NCI-H1694 (cell line): ENCODE measurements at places on chromosomes 6 and 20.

DNA sequence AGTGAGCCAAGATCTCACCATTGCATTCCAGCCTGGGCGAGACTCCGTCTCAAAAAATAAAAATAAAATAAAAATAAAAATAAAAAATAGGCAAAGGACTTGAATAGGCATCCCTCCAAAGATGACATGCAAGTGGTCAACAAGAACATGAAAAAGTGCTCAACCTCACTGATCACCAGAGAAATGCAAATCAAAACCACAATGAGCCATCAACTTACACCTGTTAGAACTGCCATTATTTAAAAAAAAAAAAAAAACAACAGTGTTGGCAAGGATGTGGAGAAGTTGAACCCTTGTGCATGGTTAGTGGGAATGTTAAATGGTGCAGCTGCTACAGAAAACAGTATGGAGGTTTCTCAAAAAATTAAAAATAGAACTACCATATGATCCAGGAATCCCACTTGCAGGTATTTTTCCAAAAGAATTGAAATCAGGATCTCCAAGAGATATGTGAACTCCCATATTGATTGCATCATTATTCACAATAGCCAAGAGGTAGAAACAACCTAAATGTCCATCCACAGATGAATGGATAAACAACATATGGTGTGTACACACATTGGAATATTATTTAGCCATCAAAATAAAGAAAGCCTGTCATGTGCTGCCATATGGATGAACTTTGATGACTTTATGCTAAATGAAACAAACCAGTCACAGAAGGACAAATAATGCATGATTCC is 2.8 kb downstream of the C20orf203 start:
- DNase-seq = no peak

DNA sequence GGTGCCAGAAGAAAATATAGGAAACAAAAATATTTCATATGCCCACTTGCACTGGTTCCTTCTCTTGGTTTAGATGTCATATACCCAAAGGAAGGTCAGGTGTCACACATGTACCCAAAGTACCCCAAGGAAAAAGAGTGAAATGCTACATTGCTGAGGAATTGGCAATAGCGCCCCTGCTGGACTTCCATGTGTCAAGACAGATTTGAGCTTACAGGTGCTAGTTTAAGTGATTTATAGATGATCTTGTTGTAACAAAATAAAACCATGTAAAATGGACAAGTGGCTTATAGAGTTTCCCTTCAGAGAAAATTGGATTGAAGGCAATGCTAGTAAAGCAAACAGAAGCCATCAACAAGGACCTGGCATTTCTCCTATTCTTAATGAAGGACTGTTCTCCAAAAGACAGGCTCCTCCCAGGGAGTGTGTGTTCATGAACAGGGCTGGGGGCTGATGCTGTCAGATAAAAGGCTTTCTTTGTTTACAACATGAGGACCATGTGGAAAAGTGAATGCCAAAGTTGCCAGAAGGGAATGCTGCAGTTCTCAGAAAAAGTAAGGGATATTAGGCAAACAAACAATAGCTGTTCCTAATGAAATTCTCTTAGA is 64.3 kb upstream of the PAK5 start:
- DNase-seq = no peak

- DNase-seq = no peak
Measured at GRCh38 chr6:98514073-98514720, 320.2 kb upstream of the POU3F2 start.

- no peak for DNase-seq
Measured at GRCh38 chr6:134341999-134342567, 24.2 kb upstream of the SGK1 start.

- DNase-seq = no peak
Measured at GRCh38 chr6:148611213-148611612, 135.6 kb upstream of the UST start.

- no peak for DNase-seq
Measured at GRCh38 chr6:53115741-53116140, 32.9 kb downstream of the GCM1 start.

- peak; percentile 55 for DNase-seq
Measured at GRCh38 chr20:9616833-9617461, 102.6 kb downstream of the LAMP5 start.

GRCh38 chr6:156336089-156336488 is 441.1 kb upstream of the ARID1B start:
- DNase-seq = no peak

DNA sequence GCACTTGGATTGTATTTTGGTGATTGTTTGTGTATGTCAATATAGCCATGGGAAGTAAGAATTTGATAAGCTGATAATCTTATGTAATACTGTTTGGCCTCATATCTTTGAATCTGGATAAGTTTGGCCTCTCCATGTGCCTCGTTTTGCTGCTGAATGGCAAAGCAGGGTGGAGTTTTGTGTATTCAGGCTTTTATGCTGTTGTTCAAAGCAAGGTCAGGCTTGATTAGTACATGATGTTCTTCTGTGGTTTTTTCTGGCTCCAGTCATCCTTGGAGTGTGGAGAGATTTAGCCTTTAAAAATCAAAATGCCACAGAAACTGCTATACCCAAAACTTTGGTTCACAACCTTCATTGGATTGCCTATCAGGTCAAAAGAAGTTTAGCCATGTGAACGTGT is 728.9 kb upstream of the GJE1 start:
- DNase-seq = no peak

GRCh38 chr20:48818031-48818370 is 9.8 kb downstream of the PREX1 start:
- no peak for DNase-seq

GRCh38 chr6:155013457-155013876 is 18.4 kb downstream of the TIAM2 start:
- peak; percentile 94 for DNase-seq

DNA sequence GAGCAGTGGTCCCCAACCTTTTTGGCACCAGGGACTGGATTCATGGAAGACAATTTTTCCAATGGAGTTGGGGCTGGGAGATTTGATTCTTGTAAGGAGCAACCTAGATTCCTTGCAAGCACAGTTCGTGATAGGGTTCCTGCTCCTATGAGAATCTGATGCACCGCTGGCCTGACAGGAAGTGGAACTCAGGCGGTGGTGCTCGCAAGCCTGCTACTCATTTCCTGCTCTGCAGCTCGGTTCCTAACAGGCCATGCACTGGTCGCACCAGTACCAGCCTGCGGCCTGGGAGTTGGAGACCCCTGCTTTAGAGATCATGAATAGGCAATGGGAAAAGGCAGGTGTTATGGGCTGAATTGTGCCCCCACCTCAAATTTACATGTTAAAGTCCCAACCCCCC is 131.2 kb downstream of the PFDN4 start:
- DNase-seq = no peak

GRCh38 chr6:161104966-161105365 is 113.4 kb downstream of the MAP3K4 start:
- no peak for DNase-seq

DNA sequence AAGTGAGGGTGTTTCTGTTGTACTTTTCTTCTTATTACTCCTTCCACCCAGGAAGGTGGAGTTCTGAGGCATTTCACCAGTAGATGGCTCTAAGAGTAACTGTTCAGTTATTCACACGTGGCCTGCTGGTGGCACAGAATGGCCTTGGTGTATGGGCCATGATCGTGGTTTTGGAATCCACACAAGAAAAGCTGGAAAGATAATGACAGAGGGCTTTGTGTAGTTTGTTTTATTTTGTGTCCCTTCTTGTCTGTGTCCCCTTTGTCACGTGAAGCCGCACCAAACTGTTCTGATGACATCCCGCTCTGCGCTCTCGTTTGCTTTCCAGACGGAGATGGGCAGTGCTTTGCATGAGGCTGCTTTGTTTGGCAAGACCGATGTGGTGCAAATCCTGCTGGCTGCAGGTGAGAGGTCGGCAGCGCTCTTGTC is 93.4 kb downstream of the ANKS1A start:
- peak; percentile 5 for DNase-seq

GRCh38 chr6:126477678-126478077 is 137.8 kb downstream of the CENPW start:
- DNase-seq = no peak

DNA sequence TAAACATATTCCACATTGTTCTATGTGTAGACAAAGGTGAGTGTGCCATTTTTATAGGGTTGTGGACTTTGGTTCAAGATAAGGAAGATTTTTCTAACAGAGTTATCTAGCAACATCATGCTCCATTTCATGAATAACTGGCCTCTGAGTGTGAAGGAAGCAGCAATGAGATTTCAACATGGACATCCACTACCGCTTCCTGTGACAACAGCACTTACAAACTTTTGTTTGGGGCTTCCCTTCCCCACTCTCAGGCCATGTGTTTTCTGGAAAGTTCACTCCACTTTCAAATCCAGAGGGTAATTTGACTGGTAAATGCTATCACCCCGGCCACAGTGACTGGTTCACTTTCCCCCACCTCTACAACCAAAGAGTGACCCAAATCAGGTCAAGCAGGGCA is 38.1 kb upstream of the PROKR2 start:
- no peak for DNase-seq

- peak; percentile 15 for DNase-seq
Measured at GRCh38 chr6:158027590-158028285, 46.1 kb downstream of the SYNJ2 start.

- DNase-seq = no peak
Measured at GRCh38 chr6:40506954-40507353, 80.2 kb downstream of the LRFN2 start.

DNA sequence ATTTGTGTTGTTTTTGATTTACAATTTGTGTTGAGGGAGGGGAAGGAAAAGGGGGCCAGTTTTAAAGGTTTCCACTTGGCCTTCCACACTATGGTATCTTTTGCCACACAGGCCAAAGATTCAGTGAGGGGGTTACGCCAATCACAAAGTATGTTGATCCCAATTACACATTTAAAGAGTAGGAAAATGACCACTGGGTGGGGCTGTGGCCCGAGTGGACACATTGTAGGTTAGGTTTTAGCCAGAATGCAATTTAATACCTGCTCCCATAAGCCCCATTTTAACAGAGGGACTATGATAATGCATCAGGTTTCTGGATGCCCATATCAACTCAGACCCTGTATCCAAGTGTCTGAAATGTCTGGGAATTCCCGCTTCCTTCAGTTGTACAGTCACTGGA is 15.6 kb downstream of the VGLL2 start:
- no peak for DNase-seq

GRCh38 chr6:109315341-109316110 is 66.7 kb downstream of the CD164 start:
- DNase-seq = no peak

GRCh38 chr20:10352934-10353824 is 80.8 kb downstream of the MKKS start:
- no peak for DNase-seq

DNA sequence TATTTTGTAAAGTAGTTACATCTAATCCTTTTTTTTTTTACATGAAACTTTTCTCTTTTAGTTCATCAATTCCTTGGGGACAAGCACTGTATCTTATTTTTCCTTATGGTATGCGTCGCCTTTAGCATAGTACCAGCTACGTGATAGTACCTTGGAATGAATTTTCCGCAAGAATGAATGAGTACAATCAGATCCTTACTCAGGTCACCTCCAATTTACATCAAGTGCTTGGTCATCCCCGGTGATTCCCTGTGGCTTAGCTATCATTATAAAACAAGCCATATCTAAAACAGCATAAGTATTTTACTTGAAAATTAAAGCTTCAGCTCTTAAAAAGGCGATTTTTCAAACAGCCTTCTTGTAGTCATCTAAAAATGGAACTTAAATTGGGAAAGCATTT is 680.4 kb upstream of the MAP3K7 start:
- no peak for DNase-seq

DNA sequence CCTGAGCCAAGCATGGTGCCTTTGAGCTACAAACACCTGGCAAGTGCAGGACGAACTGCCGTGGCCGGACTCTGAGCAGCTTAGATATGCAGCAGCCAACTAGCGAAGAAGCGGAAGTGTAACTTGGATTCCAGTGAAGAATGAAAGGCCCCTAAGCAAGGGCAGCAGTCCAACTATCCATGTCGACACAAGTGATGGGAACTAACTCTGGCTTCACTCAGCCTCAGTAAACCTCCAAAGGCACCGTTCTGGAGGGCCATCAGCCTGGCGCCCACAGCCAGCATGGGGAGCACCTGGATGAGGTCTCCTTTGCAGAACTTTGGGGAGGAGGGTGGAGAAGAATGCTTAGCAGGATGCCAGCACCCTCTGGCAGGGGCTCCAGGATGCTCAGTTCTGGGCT is 78.4 kb upstream of the MLN start:
- DNase-seq = no peak

- no peak for DNase-seq
Measured at GRCh38 chr6:7921046-7921445, 10.5 kb upstream of the TXNDC5 start.

GRCh38 chr20:47262365-47263013 is 94.0 kb downstream of the ZMYND8 start:
- no peak for DNase-seq

DNA sequence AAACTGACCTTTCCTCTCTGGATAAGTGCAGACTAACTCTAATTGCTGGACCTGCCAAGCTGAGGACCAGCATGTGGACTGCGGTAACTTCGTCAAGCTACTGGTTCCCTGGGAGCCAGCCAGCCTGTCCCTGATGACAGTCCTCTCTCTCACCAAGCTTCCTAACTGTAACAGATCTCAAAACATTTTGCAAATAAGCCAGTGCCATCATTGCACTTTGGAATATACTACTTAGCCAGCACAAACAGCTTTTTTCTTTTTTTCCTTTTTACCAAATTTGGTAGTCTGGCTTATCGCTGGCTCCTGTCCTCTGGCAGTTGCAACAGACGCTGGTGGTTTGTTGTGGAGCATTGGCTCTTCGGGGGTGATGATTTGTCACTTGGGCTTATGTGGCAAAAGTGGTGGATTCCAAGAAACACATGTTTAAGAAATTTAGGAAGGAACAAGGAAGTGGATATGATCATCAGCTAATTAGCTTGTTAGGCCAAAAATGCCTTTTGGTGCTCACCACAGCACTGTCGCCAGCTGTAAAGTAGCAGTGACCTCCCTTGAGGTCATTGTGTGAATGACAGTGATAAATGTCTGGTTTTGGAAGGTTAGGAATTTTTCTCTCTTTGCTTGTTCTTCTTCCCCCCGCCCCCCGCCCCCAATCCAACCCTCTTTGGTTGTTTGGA is 171.7 kb downstream of the CLIC5 start:
- DNase-seq = no peak

GRCh38 chr20:38573413-38573812 is 7.6 kb upstream of the ADIG start:
- no peak for DNase-seq

DNA sequence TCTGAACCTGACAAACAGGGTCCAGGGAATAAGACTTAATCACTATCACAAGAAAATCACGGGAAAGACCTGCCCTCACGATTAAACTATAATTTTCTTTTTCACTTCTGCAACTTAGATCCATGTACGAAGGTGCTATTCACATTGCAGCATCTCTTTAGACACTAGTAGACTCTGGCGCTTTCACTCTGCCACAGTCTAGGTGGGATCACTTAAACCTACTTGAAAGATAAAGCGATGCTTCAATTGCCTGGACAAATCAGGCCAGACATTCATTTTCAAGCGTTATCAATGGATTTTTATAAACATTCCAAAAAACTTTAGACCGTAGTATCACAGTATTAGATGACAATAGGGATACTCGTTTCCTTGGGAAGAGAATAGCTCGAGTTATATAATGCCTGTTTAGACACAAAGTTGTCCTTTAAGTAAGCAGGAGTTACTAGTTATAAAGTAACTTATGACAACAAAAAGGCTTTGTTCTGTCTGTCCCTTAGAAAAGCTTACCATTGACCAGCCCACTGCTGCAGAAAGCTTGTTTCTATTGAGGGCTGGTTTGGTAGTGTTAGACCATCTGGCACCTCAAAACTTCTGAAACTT is 367.3 kb downstream of the UTRN start:
- no peak for DNase-seq

- no peak for DNase-seq
Measured at GRCh38 chr6:161139766-161140553, 133.9 kb downstream of the AGPAT4 start.

- no peak for DNase-seq
Measured at GRCh38 chr6:157634546-157634945, 188.5 kb upstream of the SNX9 start.
